A549 treated with DMSO at 1 μM for 4 hours (cell line): ENCODE measurements at places on chromosomes 5 and 9. TPM values are rescaled to one million over a fixed set of nuclear protein-coding genes. Genes with fewer than 3 reads are reported as not detected.

The FBN2 gene
- 14.1 to 21.8 TPM (median 20.7 TPM) in 5 replicates for total RNA-seq

The BARX1 gene
- 7.3 to 12.6 TPM (median 10.8 TPM) in 5 replicates for total RNA-seq

The C9orf50 gene
- 0.08 TPM in 1 of 5 replicates, not detected in the others for total RNA-seq

The HCN1 gene
- total RNA-seq = not detected in 5 replicates

The CDC23 gene
- total RNA-seq = 27.7 to 33.9 TPM (median 31.8 TPM) in 5 replicates

The ST8SIA4 gene
- 0.36 to 0.91 TPM (median 0.74 TPM) in 5 replicates for total RNA-seq

The ANKRD55 gene
- total RNA-seq = 0.05 TPM in 1 of 5 replicates, not detected in the others

The KCNIP1 gene
- not detected in 5 replicates for total RNA-seq

The SPARC gene
- total RNA-seq = 17.7 to 32.0 TPM (median 24.6 TPM) in 5 replicates

The MINAR2 gene
- not detected in 5 replicates for total RNA-seq

The SPINK6 gene
- total RNA-seq = 0.32 to 0.76 TPM (median 0.48 TPM) in 5 replicates

The SMIM33 gene
- not detected in 5 replicates for total RNA-seq

The HRCT1 gene
- 0.11 to 0.17 TPM (median 0.14 TPM) in 3 of 5 replicates, not detected in the others for total RNA-seq

The CDH18 gene
- not detected in 5 replicates for total RNA-seq

The ORM2 gene
- total RNA-seq = not detected in 5 replicates

The PCDH1 gene
- total RNA-seq = 1.5 to 2.4 TPM (median 2.1 TPM) in 5 replicates

The HTR1A gene
- total RNA-seq = not detected in 5 replicates

The MEGF9 gene
- total RNA-seq = 23.4 to 34.5 TPM (median 32.2 TPM) in 5 replicates

The FAM169A gene
- 4.8 to 9.2 TPM (median 7.2 TPM) in 5 replicates for total RNA-seq

The UNC13B gene
- 8.7 to 10.1 TPM (median 9.8 TPM) in 5 replicates for total RNA-seq

The DDX4 gene
- not detected in 5 replicates for total RNA-seq

The SSNA1 gene
- 108 to 146 TPM (median 135 TPM) in 5 replicates for total RNA-seq

The C5orf58 gene
- not detected in 5 replicates for total RNA-seq

The C9 gene
- total RNA-seq = not detected in 5 replicates

The PCDHGA2 gene
- 0.66 to 0.87 TPM (median 0.76 TPM) in 5 replicates for total RNA-seq

The COL5A1 gene
- total RNA-seq = 37.9 to 62.3 TPM (median 51.6 TPM) in 5 replicates

The RXRA gene
- 26.5 to 42.7 TPM (median 35.5 TPM) in 5 replicates for total RNA-seq

The ZNF483 gene
- 0.62 to 1.7 TPM (median 0.76 TPM) in 5 replicates for total RNA-seq

The PCDHB16 gene
- 0.04 to 0.19 TPM (median 0.06 TPM) in 5 replicates for total RNA-seq

The FAM151B gene
- total RNA-seq = 1.3 to 2.2 TPM (median 1.9 TPM) in 5 replicates

The ZFP37 gene
- 1.3 to 1.9 TPM (median 1.8 TPM) in 5 replicates for total RNA-seq

The PCDHGB2 gene
- 0.09 to 0.20 TPM (median 0.14 TPM) in 4 of 5 replicates, not detected in the other for total RNA-seq

The FAM78A gene
- 0.19 to 0.69 TPM (median 0.41 TPM) in 5 replicates for total RNA-seq

The TRMT10B gene
- 5.6 to 6.8 TPM (median 5.8 TPM) in 5 replicates for total RNA-seq

The GRK6 gene
- 22.2 to 29.4 TPM (median 24.8 TPM) in 5 replicates for total RNA-seq

The CCDC192 gene
- total RNA-seq = not detected in 5 replicates

The ANAPC2 gene
- 24.3 to 40.2 TPM (median 35.5 TPM) in 5 replicates for total RNA-seq

The PCDHGB6 gene
- 0.09 to 0.23 TPM (median 0.13 TPM) in 5 replicates for total RNA-seq

The ARL14EPL gene
- total RNA-seq = 0.09 to 0.54 TPM (median 0.29 TPM) in 4 of 5 replicates, not detected in the other

The CEP72 gene
- total RNA-seq = 8.8 to 11.1 TPM (median 10.9 TPM) in 5 replicates

The SEMA6A gene
- 0.05 to 0.31 TPM (median 0.17 TPM) in 5 replicates for total RNA-seq

The KIAA0825 gene
- total RNA-seq = 0.30 to 0.44 TPM (median 0.39 TPM) in 5 replicates

The PAIP2 gene
- 81.3 to 101 TPM (median 94.1 TPM) in 5 replicates for total RNA-seq

The DOCK8 gene
- total RNA-seq = 0.26 to 0.55 TPM (median 0.34 TPM) in 5 replicates

The ACER2 gene
- 2.3 to 3.2 TPM (median 2.9 TPM) in 5 replicates for total RNA-seq

The APBB3 gene
- total RNA-seq = 3.9 to 7.5 TPM (median 7.1 TPM) in 5 replicates

The SCGB3A2 gene
- not detected in 5 replicates for total RNA-seq

The SH3TC2 gene
- total RNA-seq = 0.21 to 0.84 TPM (median 0.31 TPM) in 5 replicates

The CCL28 gene
- total RNA-seq = 0.06 to 0.31 TPM (median 0.13 TPM) in 5 replicates

The C8G gene
- 0.71 to 1.5 TPM (median 1.1 TPM) in 5 replicates for total RNA-seq

The ABCA1 gene
- 6.3 to 8.7 TPM (median 6.5 TPM) in 5 replicates for total RNA-seq

The AIF1L gene
- 1.2 to 1.5 TPM (median 1.3 TPM) in 5 replicates for total RNA-seq
